ENCODE measurements at places on chromosomes 12 and 14.

DNA sequence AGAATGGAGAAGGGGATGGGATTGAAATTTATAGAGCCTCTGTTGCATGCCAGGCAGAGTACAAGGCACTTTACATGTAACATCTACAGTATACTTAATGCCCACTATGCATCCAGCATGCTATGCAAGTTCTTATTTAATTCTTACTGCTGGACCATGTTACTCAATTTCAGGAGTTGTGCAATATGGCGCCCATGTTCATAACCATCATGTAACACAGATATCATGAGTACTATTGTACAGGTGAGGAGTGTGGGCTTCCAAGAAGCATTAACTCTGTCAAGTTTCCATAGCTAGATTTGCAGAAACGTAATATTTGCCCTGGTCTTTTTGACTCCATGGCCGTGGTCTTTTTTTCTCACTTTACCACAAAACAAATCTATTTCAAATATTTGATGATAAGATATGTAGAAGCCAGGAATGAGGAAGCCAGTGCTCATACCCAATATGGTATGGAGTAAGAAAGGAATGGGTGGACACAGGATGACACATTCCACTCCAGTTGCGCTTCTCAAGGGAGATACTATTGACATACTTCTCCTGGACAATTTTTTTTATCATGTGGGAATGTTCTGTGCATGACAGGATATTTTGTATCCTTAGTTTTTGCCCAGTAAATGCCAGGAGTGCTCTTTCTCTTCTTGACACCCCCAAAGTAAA is 191.8 kb downstream of the C12orf75 start:
- no peak for DNase-seq

- DNase-seq: no peak
These were observed 493.9 kb downstream of the EGLN3 start for GRCh38 chr14:33457021-33457420.

- no peak for DNase-seq
These were observed 1.4 kb upstream of the DNAJC22 start for GRCh38 chr12:49345051-49345824.

GRCh38 chr12:121224591-121224990 is 14.7 kb downstream of the P2RX4 start:
- DNase-seq: no peak

DNA sequence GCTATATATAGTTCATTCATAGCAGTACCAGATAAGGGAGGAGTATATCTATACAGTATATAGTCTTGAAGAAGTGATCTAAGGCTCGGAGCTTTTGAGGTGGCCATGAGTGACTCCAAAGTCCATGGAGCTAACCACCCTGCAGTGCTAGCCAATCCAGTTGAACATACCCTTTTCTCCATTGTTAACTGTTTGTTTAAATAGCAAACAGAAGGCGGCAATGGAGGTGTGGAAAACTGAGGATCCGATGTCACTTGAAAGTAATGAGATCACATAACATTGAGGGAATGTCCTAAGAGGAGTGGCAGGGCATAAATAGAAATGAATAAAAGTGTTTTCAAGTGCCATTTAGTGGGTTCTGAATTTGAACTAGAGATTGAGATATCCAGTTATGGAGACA is 12.4 kb upstream of the SNAPC1 start:
- DNase-seq: no peak
